ENCODE measurements at places on chromosomes 6 and 20.

DNA sequence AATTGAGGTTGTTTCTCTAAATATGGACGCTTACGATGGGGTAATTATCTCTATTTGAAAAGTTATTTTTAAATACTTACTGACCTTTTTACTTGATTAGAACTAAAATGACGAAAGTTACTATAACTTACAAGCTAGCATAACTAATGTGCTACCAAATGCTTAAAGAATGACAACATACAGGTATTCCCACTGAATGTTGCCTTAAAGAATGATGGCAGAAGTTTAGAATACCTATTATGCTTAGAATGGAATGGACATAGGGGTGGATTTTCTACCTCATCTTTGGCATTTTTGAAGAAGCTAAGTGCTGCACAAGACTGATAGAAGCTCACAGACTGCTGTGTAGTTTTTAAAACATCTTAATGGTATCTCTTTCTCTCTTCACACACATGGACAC lies 284.8 kb downstream of the THBS2 start:
- no peak for DNase-seq

GRCh38 chr6:85641897-85642773 lies 551 bp downstream of the SYNCRIP start:
- DNase-seq, result no peak

DNA sequence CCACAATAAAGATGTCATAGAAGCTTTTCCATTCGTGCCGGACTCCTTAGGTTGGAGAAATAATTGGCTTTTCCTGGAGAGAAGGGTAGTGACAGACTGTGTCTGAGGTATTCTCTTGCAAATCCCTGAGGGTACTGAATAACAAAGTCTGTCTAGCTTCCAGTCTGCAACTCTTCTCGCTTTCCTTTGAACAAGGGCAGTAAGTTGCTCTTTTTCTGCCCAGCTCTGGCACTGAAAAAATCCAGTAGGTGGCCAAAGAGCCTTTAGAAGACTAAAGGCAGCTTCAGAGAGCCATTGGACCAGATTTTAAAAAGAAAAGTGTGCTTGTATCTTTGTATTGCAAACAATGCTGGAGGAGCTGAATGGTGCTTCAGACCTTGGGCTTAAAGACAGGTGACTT lies 20.7 kb upstream of the RREB1 start:
- no peak for DNase-seq

DNA sequence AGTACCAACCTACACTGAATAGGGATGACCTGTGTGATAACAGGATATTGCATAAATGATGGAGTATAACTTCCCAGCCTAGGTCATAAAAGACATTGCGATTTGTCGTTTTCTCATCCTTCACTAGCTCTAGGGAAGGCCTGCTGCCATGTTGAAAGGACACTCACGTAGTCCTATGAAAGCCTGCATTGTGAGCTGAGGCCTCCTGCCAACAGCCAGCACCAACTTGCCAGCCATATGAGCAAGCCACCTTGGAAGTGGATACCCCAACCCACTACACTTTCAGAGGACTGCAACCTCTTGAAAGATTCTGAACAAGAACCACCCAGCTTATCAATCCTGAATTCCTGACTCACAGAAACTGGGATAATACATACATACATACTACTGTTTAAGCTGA lies 3.5 kb upstream of the PANK2 start:
- no peak for DNase-seq

DNA sequence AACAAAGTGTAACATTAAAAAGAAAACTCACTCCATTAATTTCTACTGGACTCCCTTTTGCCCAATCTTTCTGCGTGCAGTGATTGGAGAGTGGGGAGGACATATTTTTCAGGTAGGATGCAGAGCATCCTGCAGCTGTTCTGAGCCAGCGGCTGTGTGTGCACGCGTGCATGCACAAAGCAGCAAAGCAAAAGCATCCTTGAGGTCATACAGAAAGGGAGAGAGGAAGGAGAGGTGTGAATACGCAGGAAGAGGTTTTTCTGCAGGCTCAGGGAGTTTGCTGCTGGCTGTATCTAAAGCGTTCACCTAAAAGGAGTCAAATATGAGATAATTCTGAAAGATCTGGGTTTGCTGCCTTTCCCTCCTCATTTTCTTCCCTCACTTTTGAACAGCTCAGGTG lies 108.4 kb downstream of the HUS1B start:
- no peak for DNase-seq

DNA sequence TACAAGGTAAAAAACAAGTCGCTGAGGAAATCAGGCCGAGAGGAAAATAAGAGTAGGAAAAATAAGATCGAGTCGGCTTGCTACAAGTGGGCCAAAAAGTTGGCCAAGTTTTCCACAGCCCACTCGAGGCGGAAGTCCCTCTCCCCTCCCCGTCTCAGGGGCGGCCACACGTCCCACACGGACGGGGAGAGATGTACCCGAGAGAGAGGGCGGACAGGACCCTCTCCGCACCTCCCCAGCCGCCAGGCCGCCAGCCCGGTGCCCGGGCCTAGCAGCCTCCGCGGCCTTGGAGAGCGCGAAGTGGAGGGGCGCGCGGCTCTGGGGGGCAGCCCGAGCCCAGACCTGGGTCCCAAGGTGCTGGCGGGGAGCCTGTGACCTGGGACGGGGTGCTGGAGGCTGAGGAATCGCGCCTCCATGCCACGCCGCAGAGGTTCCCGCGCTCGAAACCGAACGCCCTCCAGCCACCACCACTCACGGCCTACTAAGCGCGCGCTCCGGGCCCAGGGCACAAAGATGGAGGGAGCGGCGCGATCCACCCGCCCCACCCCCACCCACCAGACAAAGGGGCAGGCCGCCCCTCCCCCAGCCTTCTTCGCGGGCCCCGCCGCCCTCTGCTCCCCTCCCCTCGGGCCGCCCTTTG lies 1.9 kb upstream of the HMGA1 start:
- DNase-seq, result no peak

GRCh38 chr6:78598966-78599365 lies 268.4 kb upstream of the IRAK1BP1 start:
- no peak for DNase-seq

DNA sequence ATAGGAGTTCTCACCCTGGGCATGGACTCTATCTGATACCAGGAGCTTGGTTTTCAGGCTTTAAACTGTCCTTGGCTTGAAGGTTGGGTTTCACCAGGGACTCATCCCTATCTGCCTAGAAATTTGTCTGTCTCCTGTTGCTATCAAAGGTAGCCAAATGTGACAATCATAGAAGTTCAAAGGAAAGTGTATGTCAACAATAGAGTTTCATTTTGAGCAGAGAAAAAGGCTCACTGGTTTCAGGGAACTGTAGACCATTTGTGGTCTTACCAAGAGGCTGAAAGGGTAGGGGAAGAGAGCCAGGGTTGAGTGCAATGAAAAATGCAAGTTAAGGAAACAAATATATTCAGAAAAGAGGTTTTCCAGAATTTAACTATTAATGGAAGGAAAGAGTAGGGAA lies 966.8 kb upstream of the CITED2 start:
- DNase-seq, result no peak

All from GM12864 (cell line).